ENCODE measurements at places on chromosomes 12 and 14.

DNA sequence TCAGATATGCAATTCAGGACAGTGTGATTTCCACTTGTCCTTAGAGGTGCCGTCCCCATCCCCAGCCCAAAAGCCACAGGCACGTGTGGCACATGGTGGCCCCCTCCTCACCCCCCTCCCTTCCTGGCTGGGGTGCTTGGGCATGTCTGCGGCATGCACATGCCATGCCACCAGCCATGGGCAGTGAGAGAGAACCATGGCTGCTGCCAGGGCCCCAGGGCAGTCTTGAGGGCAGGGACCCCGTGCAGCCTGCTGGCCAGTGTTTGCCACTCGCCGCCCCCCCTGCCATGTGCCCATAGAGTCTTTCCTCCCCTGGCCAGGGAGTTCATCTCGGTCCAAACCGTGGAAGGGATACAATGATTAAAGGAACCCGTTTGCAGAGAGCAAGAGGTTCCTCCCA is 41.5 kb downstream of the TNFAIP2 start:
- no peak for DNase-seq

GRCh38 chr12:26851031-26851809 is 18.2 kb upstream of the ITPR2 start:
- DNase-seq, result no peak

GRCh38 chr14:44404599-44404998 is 102.5 kb downstream of the FSCB start:
- DNase-seq, result no peak

DNA sequence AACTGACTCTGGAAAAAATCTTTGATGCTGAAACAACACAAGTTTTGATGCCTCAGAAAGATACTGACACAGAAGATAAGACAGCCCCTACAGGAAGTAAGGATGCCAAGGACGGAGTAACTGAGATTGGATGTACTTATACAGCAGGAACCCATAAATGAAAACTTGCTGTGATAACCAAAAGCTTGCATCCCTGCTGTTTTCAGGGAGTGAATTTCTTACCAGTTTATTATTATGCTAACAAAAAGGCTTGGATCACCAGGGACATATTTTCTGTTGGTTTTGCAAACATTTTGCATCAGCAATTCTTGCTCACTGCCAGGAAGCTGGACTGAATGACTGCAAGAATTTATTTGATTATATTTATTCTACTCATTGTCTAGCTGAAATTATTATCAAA is 197.7 kb downstream of the NAV3 start:
- DNase-seq, result no peak

DNA sequence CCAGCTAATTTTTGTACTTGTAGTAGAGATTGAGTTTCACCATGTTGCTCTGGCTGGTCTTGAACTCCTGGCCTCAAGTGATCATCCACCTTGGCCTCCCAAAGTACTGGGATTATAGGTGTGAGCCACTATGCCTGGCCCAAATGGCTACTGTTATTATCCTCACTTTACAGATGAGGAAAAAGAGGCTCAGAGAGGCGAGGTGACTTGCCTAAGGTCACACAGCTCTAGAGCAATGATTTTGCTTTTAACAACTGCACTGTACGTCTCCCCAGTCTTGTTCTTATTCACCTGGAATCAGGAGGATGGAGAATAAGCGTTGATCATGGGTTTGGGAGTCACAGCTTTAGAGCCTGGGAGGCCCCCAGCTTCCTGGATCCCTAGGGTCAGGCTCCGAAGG is 69.8 kb upstream of the NCOR2 start:
- DNase-seq, result no peak

DNA sequence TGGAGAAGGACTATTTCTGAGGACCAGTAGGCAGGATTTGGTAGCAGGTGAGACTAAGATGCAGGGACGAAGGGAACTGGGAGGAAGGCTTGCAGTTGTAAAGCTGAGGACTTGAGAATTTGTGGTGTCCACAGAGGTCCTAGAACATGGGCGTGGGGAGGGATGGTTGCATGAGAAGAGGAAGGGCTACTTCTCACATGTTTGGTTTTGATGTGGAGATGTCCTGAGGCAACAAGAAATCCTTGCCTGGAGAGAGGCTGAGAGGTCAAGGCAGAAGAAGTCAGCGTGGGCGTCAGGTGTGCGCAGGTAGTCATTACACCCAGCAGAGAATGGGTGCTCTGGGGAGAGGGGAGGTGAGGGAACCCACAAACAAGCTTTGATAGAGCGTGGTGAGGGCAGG is 5.7 kb upstream of the RABGGTA start:
- DNase-seq, result no peak

DNA sequence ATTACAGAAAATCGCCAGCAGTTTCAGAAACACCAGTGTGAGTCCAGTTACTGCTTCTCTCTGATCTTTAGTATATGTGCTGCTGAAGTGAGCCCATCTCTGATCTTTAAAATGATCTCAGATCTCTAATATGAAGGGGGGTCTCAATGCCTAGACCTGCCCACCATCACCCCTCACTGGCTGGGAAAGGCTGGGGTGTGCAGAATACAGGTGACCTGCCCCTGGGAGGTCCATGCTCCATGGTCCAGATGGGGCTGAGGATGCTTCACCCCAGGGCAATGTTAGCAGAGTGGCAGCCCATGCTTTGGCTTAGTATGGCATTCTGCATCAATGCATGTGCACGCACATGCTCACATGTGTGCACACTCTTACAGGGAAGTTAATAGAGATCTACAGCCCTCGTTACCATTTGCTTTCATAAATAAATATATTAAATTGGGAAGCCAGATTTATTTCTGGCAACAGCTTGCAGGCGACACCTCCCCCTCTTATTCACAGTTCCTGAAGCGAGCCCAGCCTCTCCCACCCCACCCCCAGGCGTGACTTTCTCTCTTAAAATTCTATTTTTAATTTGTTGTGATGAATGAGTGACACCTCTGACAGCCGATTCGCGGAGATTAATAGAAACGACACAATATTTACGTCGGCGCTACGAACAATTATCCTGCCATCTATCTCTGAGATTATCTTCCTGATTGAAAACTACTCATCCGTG is 104.7 kb upstream of the ESRRB start:
- no peak for DNase-seq

DNA sequence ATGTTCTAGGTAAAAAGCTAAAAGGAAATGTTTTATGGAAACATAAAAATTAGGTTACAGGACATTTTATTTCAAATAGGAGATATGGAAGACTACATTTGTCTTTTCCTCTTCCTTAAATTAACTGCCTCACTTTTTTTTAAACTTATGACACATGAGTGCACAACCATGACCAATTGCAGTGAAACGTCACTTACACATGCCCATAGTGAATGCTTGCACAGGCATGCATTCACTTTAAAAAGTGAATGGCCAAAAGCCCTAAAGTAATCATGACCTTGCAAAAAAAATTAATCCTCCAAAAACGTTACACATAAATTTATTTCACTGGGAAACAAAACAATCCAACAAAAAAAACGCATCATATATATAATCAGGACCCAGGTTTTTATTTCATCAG is 343.2 kb upstream of the TMTC1 start:
- DNase-seq, result no peak

DNA sequence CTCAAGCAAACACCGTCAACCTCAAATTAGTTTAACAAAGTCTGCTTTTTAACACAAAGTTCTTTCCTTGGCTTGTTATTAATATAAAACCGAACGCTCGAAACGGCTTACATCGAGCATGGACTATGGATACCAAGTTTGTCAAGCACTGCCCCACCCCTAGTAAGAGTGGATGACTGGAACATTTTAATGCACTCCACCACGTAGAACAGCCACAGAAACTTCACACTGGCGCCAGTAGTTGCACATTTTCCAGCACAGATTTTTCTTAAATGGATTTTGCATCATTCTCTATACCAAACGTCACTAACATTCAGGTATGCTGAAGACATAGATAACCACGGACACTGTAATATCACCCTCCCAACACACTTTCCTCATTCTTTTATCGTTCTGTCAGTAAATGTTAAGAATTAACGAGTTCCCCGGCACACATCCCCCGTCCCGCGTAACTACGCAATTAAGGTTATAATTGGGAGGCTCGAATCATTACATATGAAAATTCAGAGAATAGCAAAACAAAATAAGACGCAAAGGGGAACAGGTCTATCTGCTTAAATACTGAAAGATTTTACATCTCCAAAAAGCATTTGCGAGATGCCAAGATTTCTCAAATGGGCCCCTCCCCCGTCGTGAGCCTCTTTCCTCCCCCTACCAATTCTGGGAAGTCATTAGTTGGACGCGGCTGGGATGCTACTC is 990 bp downstream of the FERMT2 start:
- no peak for DNase-seq

- DNase-seq, result no peak
These were observed 124.9 kb downstream of the BCAT1 start for GRCh38 chr12:24823808-24824515.

DNA sequence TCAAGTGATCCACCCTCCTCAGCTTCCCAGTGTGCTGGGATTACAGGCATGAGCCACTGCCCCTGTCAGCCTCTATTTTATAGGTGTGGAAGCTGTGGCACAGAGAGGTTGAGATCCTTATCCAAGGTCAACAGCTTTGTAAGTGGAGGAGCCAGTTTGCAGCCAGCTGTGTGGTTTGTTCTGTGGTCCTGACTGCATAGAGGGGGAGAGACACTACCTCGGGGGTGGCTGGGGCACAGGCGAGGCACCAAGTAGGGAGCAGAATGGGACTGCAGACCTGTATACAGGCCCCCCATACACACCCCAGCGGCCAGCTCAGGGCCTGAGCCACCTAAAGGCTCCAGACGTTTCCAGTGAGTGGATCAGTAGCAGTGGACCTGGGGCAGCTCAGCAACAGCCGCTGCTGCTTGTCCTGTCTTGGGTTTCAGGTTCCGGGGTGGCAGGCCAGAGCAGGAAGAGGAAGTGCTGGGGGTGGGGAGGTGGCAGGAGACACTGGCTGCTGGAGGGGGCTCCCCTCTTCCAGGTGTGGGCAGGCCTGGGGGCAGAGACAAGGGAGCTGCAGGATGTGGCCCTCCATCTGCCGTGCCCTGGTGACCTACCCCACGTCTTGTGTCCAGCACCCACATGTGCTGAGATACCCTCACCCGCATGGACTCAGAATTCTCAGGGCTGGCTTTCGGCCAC is 11.0 kb downstream of the ORAI1 start:
- DNase-seq, result peak; percentile 48

GRCh38 chr12:76183459-76184186 is 99.1 kb upstream of the NAP1L1 start:
- no peak for DNase-seq

GRCh38 chr12:5830111-5830510 is 114.9 kb downstream of the ANO2 start:
- no peak for DNase-seq

DNA sequence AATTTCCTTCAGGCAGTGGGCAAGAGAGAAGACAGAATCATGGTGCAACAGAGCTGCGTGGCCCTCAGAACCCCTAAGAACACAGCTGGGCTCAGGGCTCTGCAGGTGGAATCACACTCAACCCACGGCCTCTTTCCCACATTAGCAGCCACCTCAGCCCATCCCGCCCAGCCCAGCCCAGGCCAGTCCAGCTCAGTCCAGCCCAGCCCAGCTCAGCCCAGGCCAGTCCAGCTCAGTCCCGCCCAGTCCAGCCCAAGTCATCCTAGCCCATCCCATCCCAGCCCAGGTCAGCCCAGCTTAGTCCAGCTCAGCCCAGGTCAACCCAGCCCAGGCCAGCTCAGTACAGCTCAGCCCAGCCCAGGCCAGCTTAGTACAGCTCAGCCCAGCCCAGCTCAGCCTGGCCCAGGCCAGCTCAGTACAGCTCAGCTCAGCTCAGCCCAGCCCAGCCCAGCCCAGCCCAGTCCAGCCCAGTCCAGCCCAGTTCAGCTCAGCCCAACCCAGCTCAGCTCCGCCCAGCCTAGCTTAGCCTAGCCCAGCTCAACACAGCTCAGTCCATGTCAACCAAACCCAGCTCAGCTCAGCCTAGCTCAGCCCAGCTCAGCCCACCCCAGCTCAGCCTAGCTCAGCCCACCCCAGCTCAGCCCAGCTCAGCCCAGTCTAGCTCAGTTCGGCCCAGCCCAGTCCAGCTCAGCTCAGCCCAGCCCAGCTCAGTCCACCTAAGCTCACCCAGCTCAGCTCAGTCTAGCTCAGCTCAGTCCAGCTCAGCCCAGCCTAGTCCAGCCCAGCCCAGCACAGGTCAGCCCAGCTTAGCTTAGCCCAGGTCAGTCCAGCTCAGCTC is 183.1 kb downstream of the TMEM121 start:
- DNase-seq, result no peak

GRCh38 chr14:95472819-95473251 is 43.6 kb downstream of the SYNE3 start:
- DNase-seq, result no peak

DNA sequence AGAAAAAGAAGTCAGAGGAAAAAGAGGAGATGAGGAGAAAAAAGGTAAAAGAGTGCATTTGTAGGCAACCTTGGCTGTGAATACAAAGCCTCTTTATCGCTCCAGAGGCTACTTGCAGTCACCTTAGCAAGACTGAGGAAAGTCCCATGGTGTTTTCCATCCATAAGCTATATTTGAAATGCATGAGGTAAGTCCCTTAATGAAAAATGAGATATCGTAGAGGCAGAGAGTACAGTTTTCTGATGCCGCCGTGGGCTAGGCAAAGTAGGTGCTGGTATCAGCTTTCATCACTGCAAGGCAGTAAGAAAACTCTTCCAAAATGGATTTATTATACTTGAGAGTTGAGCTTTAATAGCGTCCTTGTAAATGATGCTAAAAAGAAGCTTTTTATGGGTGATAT is 186.8 kb downstream of the ASCL1 start:
- no peak for DNase-seq
